Spinal cord (tissue), 10 donors: ENCODE measurements at places on chromosomes 5 and 9. TPM values are rescaled to one million over a fixed set of nuclear protein-coding genes. Genes with fewer than 3 reads are reported as not detected.

POLR1E gene
- polyA plus RNA-seq = 21.7 TPM

HAVCR1 gene
- polyA plus RNA-seq = 0.60 TPM

PCDHGC5 gene
- polyA plus RNA-seq = 5.4 TPM

PCDHA4 gene
- polyA plus RNA-seq = 5.9 TPM

FAM169A gene
- polyA plus RNA-seq = 20.1 TPM

ITGA2 gene
- 2.7 TPM for polyA plus RNA-seq

HTR4 gene
- polyA plus RNA-seq = 1.6 TPM

SKP1 gene
- 810 TPM for polyA plus RNA-seq

PPP3R2 gene
- 0.55 TPM for polyA plus RNA-seq

TESK1 gene
- 80.8 TPM for polyA plus RNA-seq

CCDC171 gene
- polyA plus RNA-seq = 10.7 TPM

TRAF1 gene
- polyA plus RNA-seq = 5.5 TPM

HSD17B3 gene
- polyA plus RNA-seq = 0.54 TPM

CER1 gene
- polyA plus RNA-seq = 0.78 TPM

MELK gene
- polyA plus RNA-seq = 12.9 TPM

LCN6 gene
- polyA plus RNA-seq = not detected

ALDH1B1 gene
- 18.8 TPM for polyA plus RNA-seq

TMEFF1 gene
- polyA plus RNA-seq = 17.8 TPM

SLC46A2 gene
- polyA plus RNA-seq = 0.14 TPM

CAMK4 gene
- polyA plus RNA-seq = 30.7 TPM

RNF180 gene
- polyA plus RNA-seq = 19.3 TPM

PCDHGB2 gene
- 14.0 TPM for polyA plus RNA-seq

ALDH7A1 gene
- 106 TPM for polyA plus RNA-seq

CCDC107 gene
- polyA plus RNA-seq = 34.6 TPM

SH3RF2 gene
- polyA plus RNA-seq = 0.38 TPM

PKD2L2 gene
- 0.63 TPM for polyA plus RNA-seq

ICE1 gene
- 25.9 TPM for polyA plus RNA-seq

SPATA9 gene
- 1.7 TPM for polyA plus RNA-seq

TRIP13 gene
- 9.8 TPM for polyA plus RNA-seq

WDR38 gene
- 5.9 TPM for polyA plus RNA-seq

SPINK4 gene
- not detected for polyA plus RNA-seq

INSL6 gene
- polyA plus RNA-seq = 0.55 TPM

NR5A1 gene
- polyA plus RNA-seq = 0.09 TPM

PIP5KL1 gene
- 16.4 TPM for polyA plus RNA-seq

CD274 gene
- polyA plus RNA-seq = 2.3 TPM

NKD2 gene
- 25.2 TPM for polyA plus RNA-seq

DOK3 gene
- 15.8 TPM for polyA plus RNA-seq

MUSK gene
- 0.87 TPM for polyA plus RNA-seq

NOXA1 gene
- 14.2 TPM for polyA plus RNA-seq

PTGES2 gene
- 78.4 TPM for polyA plus RNA-seq

GPR150 gene
- polyA plus RNA-seq = 0.42 TPM

RGS3 gene
- 40.3 TPM for polyA plus RNA-seq

WDR31 gene
- polyA plus RNA-seq = 4.5 TPM

TEX48 gene
- not detected for polyA plus RNA-seq

SCGB3A1 gene
- 1.0 TPM for polyA plus RNA-seq

CCDC183 gene
- polyA plus RNA-seq = 3.4 TPM

DNAH5 gene
- polyA plus RNA-seq = 0.96 TPM

HRCT1 gene
- 0.81 TPM for polyA plus RNA-seq

C5orf52 gene
- not detected for polyA plus RNA-seq
